ENCODE measurements at places on chromosomes 6 and 20. TPM values are rescaled to one million over a fixed set of nuclear protein-coding genes. Genes with fewer than 3 reads are reported as not detected.

The OOEP gene
- total RNA-seq = not detected

The GABRR1 gene
- not detected for total RNA-seq

The COL12A1 gene
- 34.0 TPM for total RNA-seq

The TP53TG5 gene
- not detected for total RNA-seq

DNA sequence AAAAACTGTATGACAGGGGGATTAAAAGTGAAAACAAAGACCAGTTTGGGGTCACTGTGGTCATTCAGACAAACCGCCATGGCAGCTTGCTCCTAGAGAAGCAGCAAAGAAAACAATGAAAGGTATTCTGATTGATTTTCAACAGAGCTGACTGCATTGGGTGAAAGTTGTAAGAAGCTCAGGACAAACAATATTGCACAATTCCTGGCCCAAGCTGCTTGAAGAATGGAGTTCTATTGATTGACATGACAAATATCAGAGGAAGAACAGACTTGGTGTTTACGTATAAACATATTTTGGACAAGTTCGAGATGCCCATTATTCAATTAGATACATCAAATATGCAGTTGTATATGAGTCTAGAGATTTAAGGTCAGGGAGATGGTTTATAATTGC lies 62.0 kb downstream of the TRIM38 start:
- no peak for DNase-seq

DNA sequence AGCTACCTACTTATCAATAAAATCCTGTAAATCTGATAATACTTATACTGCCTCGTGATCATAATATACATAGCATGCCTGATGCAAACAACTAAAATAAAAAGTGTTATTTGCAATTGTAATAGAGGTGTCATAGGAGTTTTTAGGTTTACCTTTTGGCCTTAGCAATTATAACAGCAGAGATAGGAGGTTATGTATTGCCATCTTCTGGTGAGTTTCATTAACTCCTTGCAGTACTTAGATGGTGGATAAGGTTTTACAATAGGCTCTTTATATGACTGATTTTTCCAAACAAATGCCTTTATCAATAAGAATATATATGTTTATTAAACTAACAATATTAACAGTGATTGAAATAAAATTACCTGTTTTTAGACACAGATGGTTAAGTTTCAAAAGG lies 27.8 kb upstream of the MYCT1 start:
- no peak for DNase-seq

DNA sequence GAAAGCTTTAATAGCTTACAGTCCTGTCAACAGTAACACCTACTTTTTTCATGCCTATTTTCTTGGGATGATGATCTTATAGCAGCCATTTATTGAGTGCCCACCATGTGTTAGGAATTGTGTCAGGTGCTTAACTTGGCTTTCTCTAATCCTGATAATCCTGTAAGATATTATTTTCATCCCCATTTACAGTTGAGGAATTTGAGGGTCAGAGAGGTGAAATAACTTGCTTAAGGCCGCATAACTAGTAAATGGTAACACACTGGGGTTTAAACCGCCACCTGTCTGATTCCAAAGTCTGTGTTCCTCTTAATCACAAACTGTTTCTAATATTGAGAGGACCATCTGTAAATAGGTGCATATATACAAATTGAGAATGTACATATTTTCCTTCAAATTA lies 55.5 kb downstream of the NCOA3 start:
- no peak for DNase-seq

DNA sequence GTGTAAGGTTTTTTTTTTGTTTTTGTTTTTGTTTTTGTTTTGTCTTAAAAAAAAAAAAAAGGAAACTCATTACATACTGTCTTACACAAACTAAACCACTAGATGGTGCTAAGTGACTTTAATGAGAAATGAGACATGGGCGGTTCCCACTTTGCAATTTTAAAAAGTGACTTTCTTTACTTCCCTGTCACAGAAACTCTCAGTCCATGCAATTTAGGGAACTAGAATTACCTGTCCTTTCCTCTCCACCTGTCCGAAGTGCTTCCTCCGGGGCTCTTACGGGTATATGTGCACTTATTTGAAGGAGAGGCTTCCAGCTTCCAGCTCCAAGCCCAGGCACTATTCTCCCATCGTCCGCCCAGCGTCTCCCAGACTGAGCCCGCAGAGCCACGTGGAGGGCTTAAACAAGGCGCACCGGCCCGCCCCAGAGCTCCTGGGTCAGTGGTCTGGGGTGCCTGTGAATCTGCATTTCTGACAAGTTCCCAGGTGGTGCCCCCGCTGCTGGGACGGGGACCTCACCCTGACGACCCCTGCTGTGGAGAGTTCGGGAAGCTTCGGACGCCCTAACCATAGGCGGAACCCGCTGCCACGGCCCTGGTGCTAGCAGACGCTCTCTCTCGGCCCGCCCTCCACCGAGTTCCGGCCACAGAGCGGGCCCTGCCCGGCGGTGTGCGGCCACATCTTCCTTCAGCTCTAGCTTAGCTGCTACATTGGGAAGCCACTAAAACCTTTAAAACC lies 26.1 kb downstream of the BFSP1 start:
- peak; percentile 35 for DNase-seq

DNA sequence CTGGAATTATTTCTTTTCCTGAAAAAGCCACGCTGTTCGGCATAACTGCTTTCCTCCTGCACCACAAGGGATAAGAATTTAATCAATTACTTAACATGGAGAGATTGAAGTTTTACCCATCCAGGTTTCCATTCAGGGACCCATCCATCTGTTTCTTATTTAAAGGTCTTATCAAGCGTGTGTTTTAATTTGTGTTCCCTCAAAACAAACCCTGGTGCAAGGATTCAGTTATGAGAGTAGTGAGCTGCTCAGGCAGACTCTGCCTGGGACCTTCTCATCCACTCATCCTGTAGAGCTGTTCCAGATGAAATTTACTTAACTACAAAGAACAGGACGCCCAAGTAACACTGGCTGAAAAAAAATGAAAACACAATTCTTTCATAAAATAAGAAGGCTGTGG lies 97.8 kb downstream of the BANF2 start:
- no peak for DNase-seq

- no peak for DNase-seq
These were observed 205.0 kb upstream of the BTBD3 start for GRCh38 chr20:11712639-11713160.

DNA sequence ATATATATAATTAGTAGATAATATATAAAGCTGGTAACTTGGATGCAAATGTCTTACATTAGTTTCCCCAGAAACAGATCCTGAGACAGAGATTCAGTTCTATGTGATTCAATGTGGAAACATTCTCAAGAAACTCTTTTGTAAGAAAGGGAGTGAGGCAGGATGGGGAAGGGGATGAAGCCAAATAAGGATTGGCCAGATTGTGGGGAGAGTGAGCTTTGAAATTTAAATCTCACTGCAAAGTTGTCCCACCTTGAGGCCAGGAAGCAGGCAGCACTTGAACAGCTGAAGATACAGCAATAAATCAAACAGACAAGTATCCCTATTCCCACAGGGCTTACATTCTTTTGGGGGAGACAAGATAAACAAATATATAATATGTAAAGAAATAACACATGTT lies 126.3 kb upstream of the HEY2 start:
- DNase-seq = no peak

DNA sequence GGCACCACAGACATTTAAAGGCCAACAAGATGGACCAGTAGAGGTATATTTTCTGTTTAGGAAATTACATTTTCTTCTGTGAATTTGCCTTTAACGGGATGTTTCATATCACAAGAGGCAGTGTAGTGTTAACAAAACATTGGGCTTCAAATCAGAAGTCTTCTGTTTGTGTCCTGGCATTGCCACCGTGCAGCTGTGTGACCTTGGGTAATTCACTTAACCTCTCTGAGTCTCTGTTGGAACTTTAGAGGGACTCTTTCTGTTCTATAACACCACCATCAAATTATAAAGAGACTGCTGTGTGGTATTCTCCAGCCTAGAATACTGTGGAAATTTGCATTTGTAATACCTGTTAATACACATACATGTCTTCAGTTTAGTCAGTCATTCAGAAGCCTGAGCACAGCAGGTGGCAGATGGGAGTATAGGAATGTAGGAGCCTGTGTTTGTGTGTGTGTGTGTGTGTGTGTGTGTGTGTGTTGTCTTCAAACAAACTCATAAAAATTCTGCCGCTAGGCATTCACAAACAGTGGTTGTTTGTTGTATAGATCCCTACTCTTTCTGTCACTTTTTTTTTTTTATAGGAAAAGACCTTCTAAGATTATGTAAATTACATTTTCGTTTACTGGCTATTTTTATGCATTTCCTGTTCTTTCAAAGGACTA lies 22.6 kb downstream of the UST start:
- no peak for DNase-seq

Data from body of pancreas (tissue), 4 donors.